Activated T-helper 1 cell treated with anti-CD3 and anti-CD28 coated beads, Interleukin-2, amount 50 U/mL, for 16 hours (primary cell): ENCODE measurements at places on chromosomes 3 and 15.

- peak; percentile 44 for DNase-seq
Observed at GRCh38 chr15:52790169-52790708, at the start of gene ONECUT1. ONECUT1 (minus strand) TSS chr15:52790336; CDS start chr15:52789884, 452 bp downstream.

- no peak for DNase-seq
Observed at GRCh38 chr3:69251078-69251805, 128.8 kb upstream of the LMOD3 start.

- no peak for DNase-seq
Observed at GRCh38 chr3:194575484-194576210, 57.6 kb downstream of the TMEM44 start.

GRCh38 chr3:42979044-42979972 is at the start of gene GASK1A:
GASK1A (plus strand) TSS chr3:42979311; CDS start chr3:42979643, 332 bp downstream.
- DNase-seq: no peak

GRCh38 chr15:69451951-69452691 is 497 bp upstream of the RPLP1 start:
- DNase-seq: no peak

GRCh38 chr3:43948013-43948412 is 257.3 kb downstream of the ABHD5 start:
- DNase-seq: no peak

GRCh38 chr3:135458541-135459322 is 506.8 kb upstream of the PPP2R3A start:
- DNase-seq: no peak

- DNase-seq: no peak
Observed at GRCh38 chr3:61371123-61371522, 119.9 kb upstream of the FHIT start.

DNA sequence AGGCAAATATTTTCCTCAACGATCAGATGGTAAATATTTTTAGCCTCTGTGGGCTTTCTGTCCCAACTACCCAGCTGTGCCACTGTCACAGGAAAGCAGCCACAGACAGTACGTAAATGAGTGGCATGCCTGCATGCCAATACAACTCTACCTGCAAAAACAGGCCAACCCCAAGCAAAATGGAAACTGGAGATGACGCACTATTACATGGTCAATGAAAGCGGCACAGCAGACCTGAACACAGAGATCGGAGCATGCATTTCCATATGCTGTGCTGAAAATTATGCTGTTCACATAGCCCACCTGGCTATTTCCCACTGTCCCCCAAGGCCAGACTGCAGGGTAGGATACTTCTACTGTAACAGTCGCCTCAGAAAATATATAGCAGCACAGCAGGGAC is 57.8 kb downstream of the HERC2 start:
- no peak for DNase-seq

DNA sequence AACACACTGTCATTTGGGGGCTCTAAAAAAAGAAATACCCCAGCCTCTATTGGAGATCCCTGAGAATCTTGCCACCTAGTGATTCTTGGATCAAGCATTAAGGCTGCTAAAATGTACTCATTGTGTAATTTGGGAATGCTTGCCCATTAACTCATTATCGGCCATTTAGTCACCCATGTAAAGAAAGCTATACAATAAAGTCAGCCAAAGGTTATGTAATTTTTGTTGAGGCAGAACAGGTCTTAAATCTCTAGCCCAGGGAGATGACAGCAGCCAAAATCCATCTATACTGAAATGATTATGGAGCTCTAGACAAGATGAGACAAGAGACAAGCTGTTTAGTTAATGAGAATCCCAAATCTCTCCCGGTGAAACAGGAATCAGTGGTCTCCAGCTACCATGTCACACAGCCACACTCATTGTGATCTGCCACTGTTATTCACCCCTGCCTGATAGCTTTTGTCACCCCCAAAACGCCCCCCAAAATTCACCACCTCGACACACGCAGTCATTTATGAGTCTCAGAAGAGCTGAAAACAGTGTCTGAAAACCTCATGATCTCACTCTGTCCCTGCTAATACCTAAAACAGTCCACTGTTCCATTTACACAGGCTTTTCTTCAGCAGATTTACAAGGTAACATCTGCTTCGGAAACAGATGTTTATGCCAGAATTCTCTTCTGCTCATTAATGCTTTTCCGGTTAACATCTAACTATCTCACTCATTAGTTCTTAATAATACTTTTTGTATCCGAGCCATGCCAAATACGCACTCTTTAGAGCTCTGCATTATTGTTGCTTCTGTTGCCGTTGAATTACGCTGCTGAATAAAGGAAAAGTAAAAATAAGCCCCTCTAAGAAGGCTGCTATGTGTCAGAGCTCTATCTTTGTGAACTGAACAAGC is 138.5 kb downstream of the RORA start:
- no peak for DNase-seq

GRCh38 chr3:157573281-157573680 is 70.1 kb upstream of the VEPH1 start:
- no peak for DNase-seq

DNA sequence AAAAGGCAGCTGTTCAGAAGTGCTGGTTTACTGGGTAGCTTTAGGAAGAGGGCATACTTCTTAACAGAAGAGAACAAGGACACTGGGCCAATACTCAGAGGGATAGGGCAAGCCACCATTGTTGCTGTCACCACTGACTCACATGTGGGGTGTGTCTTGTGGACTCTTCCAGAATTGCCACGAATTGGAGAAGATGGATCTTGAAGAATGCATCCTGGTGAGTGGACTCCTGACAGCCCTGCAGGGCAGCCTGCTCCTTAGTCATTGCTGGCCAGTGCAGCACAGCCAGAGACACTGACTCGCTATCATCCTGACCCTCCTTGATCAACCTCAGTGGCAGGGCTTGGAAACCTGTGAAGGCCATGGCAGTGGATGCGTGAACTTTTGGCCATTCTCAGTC is 62.3 kb downstream of the UBP1 start:
- no peak for DNase-seq

DNA sequence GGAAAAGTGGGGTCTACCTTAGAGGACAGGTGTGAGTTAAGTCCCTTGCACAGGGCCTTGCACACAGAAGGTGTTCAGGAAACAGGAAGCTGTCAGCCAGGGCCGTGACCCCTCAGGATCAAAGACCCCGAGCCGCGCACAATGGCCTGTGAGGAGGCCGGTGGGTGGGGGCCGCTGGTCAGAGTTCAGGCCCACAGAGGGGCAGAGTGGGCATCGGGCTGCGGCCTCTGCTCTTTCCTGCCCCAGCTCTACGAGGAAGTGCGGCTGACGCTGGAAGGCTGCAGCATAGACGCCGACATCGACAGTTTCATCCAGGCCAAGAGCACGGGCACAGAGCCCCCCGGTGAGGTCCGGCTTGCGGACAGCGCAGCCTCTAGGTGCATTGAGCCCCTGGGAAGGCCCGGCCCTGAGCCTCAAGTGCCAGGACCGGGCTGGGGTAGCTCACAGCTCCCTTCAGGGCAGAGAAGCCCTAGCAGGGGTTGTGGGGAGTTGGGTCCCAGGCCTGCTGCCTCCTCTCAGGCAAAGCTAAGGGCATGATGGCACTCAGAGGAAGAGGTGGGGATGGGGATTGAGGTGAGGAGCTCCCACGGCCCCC is 37.2 kb downstream of the PSTPIP1 start:
- DNase-seq: no peak

DNA sequence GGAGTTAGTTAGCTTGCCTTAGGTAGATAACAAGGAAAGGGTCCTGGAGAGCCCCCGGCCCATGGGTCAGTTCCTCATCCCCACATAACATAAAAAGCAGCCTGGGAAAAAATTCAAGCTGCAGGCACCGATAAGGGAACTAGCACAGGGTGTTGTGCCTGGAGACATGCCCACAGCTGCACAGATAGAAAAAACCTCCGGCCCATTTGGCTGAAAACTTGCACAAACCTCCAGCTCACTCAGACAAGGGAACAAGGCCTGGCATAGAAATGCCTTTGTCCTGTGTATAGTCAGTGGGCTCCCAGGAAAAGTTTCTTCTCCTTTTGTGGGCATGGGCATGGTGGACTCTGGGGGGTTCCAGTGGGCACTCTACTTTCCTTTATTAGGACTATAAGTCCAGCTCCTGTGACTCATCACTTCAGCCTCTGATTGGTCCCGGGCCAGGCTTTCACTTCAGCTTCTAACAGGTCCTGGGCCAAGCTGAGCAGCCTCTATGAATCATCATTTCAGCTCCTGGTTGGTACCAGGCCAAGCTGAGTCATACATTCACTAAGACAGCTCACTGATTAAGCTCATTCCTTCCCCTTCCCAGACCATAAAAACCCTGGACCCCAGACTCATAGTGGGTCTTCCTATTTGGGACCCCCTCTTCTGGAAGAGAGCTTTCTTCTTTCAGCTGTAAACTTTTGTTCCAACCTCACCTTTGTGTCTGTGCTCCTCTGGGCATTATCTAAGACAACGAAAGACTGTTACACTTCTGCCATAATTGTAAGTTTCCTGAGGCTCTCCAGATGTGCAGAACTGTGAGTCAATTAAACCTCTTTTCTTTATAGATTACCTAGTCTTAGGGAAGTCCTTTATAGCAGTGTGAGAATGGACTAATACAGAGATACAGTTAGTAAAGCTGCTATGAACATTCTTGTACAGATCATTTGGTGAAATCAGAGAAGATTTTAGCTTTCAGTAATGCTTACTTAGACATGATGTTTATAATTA is 348.0 kb upstream of the DPPA4 start:
- no peak for DNase-seq

DNA sequence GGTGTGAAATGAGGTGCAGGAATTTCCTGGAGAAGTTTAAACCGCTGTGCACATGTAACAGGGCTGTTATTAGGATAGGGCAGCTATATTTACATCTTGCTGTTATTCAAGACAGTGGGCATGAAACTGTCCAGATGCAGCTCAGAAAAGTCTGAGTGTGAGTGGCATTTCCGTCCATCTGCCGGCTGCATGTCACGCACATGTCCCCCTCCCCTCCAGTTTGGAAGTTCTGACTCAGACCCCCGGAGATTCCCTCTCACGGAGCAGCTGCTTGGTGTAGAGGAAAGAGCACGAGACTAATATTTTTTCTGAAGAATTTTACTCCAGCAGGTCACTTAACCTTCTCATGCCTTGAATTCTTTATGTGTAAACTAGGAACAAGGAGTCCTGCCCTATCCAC is 69.8 kb downstream of the FEM1B start:
- no peak for DNase-seq

DNA sequence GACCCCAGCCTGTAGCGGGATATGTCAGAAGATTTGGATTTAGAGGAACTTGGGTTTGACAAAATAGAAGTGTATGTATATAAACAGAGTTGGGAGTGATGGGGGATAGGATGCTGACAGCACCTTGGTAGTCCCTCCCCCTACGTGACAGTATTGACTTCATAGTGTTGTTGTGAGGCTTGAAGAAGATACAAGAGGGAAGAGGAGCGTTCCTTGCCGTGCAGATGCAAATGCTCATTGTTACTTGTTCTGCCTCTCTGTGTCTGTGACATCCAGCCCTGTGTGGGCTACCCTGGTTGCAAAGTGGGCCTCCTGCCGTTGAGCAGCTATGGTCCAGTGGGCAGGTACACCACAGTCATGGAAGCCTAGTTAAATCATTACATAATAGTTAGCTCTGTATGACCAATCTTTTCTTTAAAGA is 45.0 kb downstream of the SMAD3 start:
- no peak for DNase-seq

- no peak for DNase-seq
Observed at GRCh38 chr3:184423561-184423960, 43.7 kb downstream of the CHRD start.

- DNase-seq: no peak
Observed at GRCh38 chr3:15941958-15942357, 144.2 kb upstream of the ANKRD28 start.

- no peak for DNase-seq
Observed at GRCh38 chr3:57706462-57706861, 13.6 kb upstream of the DENND6A start.

DNA sequence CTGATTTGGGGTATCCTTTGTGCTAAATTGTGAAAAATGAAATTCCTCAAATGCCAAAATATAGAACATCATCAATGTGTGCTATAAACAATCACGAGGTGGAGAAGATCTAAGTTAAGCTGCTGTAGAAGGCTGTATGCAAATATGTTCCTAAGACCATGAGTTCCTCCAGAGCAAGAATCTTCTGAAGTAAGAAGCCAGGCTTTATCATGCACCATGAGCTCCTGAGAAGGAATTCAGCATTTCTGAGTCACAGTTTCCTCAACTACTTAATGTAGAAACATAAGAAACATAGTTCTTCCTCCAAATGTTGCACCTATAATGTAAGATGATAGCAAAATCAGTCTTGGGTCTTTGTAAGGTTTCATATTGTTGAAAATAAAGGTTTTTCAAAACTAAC is 241.7 kb upstream of the MDFIC2 start:
- no peak for DNase-seq

DNA sequence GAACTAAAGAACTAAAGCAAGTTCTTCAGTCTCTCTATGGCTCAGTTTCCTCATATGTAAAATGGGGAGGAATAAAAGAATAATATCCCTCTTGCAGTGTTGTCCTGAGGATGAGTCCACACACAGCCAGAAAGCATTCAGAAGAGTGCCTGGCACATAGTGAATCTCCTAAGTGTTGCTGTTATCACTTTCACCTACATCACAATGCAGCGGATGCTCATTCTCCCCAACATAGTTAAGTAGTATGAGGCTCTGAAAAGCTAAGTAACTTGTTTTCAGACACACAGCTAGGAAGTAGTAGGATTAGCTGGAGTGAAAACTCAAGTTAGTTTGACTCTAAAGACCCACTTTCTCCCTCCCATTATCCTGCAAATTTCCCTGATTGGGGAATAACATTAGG is 9.1 kb upstream of the USP3 start:
- no peak for DNase-seq

GRCh38 chr3:146384786-146385185 is 84.6 kb downstream of the PLSCR2 start:
- DNase-seq: no peak

DNA sequence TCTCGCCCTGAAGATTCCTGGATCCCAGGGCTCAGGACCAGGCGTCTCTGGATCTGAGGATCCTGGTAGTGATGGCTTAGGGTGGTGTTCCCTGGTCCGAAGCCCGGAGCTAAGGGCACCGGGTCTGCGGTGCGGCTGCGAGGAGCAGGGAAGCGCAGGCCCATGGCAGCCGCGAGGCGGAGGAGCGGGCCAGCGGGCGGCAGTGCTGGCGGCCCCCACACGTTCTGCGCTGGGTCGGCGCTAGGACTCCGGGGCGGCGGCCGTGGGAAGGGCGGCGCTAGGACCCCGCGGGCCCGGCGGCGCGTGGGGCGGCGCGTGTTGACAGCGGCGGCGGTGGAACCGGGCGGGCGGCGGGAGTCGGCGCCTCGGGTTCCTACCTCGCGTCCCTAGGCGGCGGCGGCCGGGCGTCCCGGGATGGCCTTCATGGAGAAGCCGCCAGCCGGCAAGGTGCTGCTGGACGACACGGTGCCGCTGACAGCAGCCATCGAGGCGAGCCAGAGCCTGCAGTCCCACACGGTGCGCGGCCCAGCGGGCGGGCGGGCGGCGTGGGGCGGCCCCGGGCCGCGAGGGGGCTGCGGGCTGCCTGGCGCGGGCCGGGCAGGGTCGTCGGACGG is at the start of gene PXK:
TSS of gene PXK (plus strand) at position 318 of the 614 bp plus-strand sequence. CDS start at position 415, 97 bp downstream.
- DNase-seq: peak; percentile 74
